HuH-7.5 (cell line): ENCODE measurements at places on chromosomes 7 and 10.

DNA sequence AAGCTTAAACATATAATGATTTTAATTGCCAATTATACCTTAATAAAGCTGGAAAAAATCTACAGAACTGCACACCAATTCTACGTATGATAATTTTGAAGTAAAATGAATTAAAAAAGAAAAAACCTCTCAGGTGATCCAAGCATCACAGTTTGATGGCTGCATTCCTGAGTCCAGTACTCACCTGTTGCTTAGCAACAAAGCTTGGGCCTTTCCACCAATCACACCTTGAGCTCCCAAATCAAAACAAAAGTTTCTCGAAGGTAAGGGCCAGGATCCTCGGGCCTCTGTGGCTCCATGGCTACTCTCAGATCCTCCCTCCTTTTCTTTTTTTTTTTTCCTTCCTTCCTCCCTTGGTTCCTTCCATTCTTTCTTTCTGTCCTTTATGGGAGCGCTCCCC lies 137.2 kb upstream of the PCBD1 start:
- DNase-seq: no peak

GRCh38 chr10:119457966-119458766 lies 84.4 kb downstream of the RGS10 start:
- DNase-seq: no peak

GRCh38 chr10:32413513-32413912 lies 32.4 kb upstream of the CCDC7 start:
- DNase-seq: no peak

- peak; percentile 23 for DNase-seq
These were observed 98.9 kb downstream of the HIP1 start for GRCh38 chr7:75639886-75640190.

GRCh38 chr10:101888251-101888949 lies 44.8 kb upstream of the KCNIP2 start:
- DNase-seq: no peak

- DNase-seq: no peak
These were observed 64.9 kb downstream of the CUL1 start for GRCh38 chr7:148763622-148764021.

DNA sequence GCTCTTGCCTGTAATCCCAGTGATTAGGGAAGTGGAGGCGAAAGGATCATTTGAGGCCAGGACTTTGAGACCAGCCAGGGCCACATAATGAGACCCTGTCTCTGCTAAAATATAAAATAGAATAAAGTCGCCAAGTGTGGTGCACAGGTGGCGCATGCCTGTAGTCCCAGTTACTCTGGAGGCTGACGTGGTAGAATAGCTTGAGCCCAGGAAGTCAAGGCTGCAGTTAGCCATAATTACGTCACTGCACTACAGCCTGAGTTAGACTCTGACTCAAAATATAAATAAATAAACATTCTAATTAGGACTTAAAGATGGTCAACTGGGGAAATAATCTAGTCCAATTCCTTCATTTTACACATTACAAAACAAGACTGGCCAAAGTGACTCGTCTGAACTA lies 768 bp downstream of the CHCHD2 start:
- DNase-seq: no peak

GRCh38 chr7:2691011-2691707 lies 3.2 kb downstream of the AMZ1 start:
- no peak for DNase-seq
